ENCODE measurements at places on chromosomes 16 and 17. TPM values are rescaled to one million over a fixed set of nuclear protein-coding genes. Genes with fewer than 3 reads are reported as not detected.

GRCh38 chr16:9135797-9136196 lies 44.4 kb downstream of the HAPSTR1 start:
- no peak overlapping the region for H3K4me3 ChIP-seq
- H3K27ac ChIP-seq, result no peak overlapping the region
- no peaks in the 10 kb centered on the region for H3K27me3 ChIP-seq
- H3K36me3 ChIP-seq, result no peaks in the 10 kb centered on the region

GRCh38 chr16:31080035-31080629 lies 5.9 kb downstream of the ZNF646 start:
- H3K27me3 ChIP-seq, result no peaks in the 10 kb centered on the region
- H3K4me1 ChIP-seq, result peaks cover 7% of the 10 kb centered on the region
- H3K27ac ChIP-seq, result no peak overlapping the region
- H3K4me3 ChIP-seq, result no peak overlapping the region

ITGAD gene
- not detected for total RNA-seq

PRSS21 gene
- not detected for total RNA-seq

DNA sequence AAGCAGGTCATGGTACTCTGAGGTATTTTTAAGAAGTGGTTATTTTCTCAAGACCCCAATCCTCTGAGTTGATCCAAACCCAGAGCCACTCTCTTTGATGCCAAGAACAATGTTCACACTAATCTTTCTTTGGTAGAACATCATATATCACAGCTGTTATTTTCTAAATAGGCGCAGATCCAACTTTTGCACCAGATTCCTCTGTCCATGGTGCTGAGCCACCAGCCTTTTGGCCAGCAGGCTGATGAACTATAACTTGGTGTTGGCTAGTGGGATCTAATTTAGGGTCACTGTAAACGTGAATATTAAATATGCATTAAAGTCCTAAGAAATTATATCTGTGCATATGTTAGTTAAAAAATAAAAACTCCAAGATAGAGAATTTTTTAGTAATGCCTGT lies 7.0 kb upstream of the ZKSCAN2 start:
- no peaks in the 10 kb centered on the region for H3K4me1 ChIP-seq
- peaks cover 2% of the 10 kb centered on the region for H3K36me3 ChIP-seq
- DNase-seq, result no peak

DNAAF8 gene
- 1.7 TPM for total RNA-seq

SLFN12 gene
- total RNA-seq, result 8.5 TPM

- peak overlapping the region; percentile 56 for H3K27ac ChIP-seq
- H3K4me1 ChIP-seq, result no peaks in the 10 kb centered on the region
- H3K36me3 ChIP-seq, result peaks cover 83% of the 10 kb centered on the region
- no peak overlapping the region for H3K4me3 ChIP-seq
Measured at GRCh38 chr17:44077595-44077909, 7.0 kb downstream of the G6PC3 start.

DNA sequence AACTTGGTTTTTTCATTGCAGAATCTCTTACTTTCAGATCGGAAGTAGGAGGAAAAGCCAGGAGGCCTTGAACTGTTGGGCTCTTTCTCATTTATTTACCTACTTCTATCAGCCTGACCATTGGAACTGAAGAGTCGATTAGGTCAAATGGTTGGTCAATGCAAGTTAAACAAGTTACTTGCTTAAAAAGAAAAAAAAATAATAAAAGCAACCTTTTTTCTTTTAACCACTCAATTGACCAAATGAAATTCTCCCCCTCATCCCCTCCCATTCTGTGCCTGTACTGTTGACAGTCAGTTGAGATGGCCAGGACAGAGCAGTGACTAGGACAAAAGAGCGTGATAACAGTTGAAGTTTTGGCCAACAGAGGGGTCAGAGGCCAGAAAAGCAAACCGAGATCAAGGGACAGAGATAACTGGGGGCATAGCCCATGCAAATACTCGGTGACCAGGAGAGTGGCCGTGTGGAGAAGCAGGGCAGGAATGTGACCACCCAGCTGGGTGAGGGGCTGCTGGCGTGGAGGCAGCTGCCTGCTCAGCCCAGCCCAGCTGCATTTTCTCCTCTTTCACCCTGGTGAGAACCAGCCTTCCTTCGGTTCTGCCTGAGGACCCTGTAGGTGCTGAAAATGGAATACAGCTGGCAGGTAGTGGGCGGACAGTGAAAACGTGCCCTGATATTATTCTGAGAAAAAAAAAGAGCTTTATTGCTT lies 72.2 kb downstream of the HS3ST3B1 start:
- H3K27me3 ChIP-seq, result no peaks in the 10 kb centered on the region
- H3K36me3 ChIP-seq, result no peaks in the 10 kb centered on the region
- H3K4me1 ChIP-seq, result no peaks in the 10 kb centered on the region
- no peak overlapping the region for H3K27ac ChIP-seq
- DNase-seq, result no peak

GRCh38 chr17:77959126-77959925 lies 823 bp downstream of the TNRC6C start:
- H3K4me3 ChIP-seq, result peak overlapping the region; percentile 74
- H3K4me1 ChIP-seq, result peaks cover 35% of the 10 kb centered on the region
- H3K36me3 ChIP-seq, result no peaks in the 10 kb centered on the region

MSLN gene
- 0.50 TPM for total RNA-seq

DNA sequence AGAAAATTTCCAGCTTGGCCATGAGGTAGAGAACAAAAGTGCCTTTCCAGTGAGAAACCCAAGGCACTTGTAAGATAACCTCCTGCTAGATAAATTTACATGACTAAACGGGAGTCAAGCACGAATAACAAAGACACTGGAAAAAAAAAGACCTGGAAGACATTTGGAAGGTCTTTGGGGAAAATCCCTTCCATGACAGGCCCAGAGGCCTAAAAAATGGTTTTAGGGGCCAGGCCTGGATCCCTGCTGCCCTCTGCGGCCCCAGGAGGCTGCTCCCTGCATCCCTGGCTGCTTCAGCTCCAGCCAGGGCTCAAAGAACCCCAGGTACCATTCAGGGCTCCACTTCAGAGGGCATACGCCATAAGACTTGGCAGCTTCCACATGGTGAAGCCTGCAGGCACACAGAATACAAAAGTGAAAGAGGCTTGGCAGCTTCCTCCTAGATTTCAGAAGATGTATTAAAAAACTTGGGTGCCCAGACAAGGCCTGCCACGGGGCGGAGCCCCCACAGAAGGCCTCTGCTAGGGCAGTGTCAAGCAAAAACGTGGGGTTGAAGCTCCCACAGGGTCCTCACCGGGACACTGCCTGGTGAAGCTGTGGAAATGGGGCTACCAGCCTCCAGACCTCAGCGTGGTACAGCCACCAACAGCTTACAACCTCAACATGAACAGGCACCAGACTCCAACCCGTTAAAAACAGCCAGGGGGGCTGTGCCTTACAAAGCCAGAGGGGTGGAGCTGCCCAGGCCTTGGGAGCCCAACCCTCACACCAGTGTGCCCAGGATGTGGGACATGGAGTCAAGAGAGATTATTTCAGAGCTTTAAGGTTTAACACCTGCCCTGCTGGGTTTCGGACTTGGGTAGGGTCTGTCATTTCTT lies 77.1 kb downstream of the SDK2 start:
- peak; percentile 17 for DNase-seq
- no peak overlapping the region for H3K27ac ChIP-seq
- no peaks in the 10 kb centered on the region for H3K4me1 ChIP-seq

GAST gene
- total RNA-seq, result not detected

RDM1 gene
- not detected for total RNA-seq

ACACA gene
- 15.0 TPM for total RNA-seq

GRCh38 chr16:64907844-64908243 lies 214.0 kb downstream of the CDH11 start:
- DNase-seq, result peak; percentile 27
- no peaks in the 10 kb centered on the region for H3K27me3 ChIP-seq
- H3K36me3 ChIP-seq, result no peaks in the 10 kb centered on the region

- no peaks in the 10 kb centered on the region for H3K4me1 ChIP-seq
- no peak for DNase-seq
- no peak overlapping the region for H3K27ac ChIP-seq
- H3K4me3 ChIP-seq, result no peak overlapping the region
Measured at GRCh38 chr17:4870855-4871254, 28.5 kb upstream of the C17orf107 start.

HSF4 gene
- 32.8 TPM for total RNA-seq

- no peak overlapping the region for H3K27ac ChIP-seq
- H3K4me1 ChIP-seq, result peaks cover 8% of the 10 kb centered on the region
- no peaks in the 10 kb centered on the region for H3K36me3 ChIP-seq
- no peak overlapping the region for H3K4me3 ChIP-seq
Measured at GRCh38 chr16:24834459-24835335, 11.1 kb upstream of the SLC5A11 start.

TSNAXIP1 gene
- not detected for total RNA-seq

- H3K4me3 ChIP-seq, result no peak overlapping the region
- peaks cover 14% of the 10 kb centered on the region for H3K4me1 ChIP-seq
- no peak for DNase-seq
- no peaks in the 10 kb centered on the region for H3K36me3 ChIP-seq
- H3K27ac ChIP-seq, result no peak overlapping the region
- H3K27me3 ChIP-seq, result peaks cover 3% of the 10 kb centered on the region
Measured at GRCh38 chr16:87047221-87048037, 269.8 kb downstream of the C16orf95 start.

DNA sequence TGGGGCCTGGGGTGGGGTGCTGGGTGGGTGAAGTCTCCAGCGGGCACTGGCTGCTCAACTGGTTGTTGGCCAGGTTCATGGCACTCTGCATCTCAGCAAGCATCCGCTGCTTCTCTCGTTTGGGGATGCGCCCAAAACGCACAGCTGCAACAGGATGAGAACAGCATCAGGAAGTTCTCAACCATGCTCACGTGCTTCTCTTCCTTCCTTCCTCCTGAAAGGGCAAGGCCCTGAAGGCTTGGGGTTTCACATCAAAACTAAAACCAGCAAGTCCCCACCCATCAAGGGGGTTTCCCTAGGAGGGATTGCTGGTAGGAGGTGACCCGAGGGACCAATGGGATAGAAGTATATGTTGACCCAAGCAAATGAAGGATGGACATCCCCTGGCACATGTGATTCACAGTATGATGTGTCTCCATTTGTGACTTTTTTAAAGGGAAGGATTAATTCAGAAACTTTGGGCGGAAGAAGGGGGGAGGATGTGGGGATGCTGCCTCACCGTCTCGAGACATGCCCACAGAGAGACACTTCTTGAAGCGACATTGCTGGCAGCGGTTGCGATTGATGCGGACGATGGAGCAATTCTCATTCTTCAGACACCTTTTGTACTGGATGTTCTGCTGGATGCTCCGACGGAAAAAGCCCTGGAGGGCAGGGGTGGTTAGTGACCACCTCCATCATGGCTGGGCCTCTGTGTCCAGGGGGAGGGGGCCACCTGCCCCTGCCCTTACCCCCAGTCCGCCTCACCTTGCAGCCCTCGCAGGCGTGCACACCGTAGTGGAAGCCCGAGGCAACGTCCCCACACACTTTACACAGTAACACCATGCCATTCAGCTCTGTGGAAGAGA lies 4.2 kb downstream of the NR1D1 start:
- DNase-seq, result peak; percentile 67
- H3K27ac ChIP-seq, result peak overlapping the region; percentile 93
- no peak overlapping the region for H3K4me3 ChIP-seq
- peaks cover 63% of the 10 kb centered on the region for H3K36me3 ChIP-seq
- no peaks in the 10 kb centered on the region for H3K27me3 ChIP-seq

DNA sequence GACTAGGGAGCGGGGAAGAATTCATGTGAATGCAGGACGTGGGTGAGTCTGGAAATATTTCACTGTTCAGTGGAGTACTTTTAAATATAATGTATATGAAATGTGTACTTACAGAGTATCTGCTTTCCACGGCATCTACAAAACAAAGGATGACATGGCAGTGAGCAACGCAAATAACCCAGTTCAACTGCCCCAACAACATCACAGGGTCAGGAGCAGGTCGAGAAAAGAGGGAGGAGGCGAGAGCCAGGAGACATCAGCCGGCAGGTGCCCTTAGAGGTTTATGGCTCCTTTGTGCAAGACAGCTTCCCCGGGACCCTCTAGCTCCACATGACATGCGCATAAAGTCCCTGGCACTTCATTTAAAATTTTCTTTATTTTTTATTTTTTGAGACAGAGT lies 61.1 kb downstream of the PECAM1 start:
- H3K4me3 ChIP-seq, result no peak overlapping the region
- H3K27ac ChIP-seq, result peak overlapping the region; percentile 91
- peaks cover 84% of the 10 kb centered on the region for H3K4me1 ChIP-seq
- no peaks in the 10 kb centered on the region for H3K27me3 ChIP-seq

DNA sequence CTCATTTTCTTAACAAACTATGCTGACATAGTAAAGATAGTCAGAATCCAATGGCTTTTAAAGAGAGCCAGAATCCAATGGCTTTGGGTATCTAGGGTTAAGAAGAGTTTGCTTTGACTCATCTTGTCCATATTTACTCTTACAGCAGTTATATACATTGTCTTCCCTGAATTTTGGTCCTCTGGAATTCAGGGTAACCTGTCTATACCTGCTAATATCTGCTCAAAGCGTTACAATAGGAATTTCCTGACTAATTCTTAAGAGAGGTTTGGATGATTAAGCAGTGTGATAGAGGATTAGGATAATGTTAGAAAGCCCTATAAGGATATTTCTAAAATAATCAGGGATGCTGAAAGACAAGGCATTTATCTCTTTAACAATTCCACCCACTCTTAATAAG lies 2.0 kb upstream of the CDH8 start:
- DNase-seq, result no peak
- no peak overlapping the region for H3K27ac ChIP-seq
- no peaks in the 10 kb centered on the region for H3K36me3 ChIP-seq
- H3K4me1 ChIP-seq, result peaks cover 9% of the 10 kb centered on the region
- no peak overlapping the region for H3K4me3 ChIP-seq

DNA sequence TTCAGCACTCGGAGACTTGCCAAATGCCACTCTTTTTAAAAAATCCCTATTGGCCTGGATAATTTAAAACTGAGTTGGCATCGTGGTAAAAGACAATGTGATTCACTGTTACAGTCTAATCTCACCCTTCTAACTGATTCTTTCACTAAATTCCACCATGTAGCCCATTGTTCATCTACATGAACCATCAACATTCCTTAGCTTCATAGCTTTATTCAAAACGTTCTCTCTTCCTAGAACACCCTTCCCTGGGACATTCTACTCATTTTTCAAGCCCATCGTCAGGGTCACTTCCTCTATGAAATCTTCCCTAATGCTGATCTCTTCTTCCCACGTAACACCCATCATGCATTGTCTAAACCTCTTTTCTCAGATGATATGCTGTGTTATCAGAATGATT lies 15.7 kb upstream of the SHISA9 start:
- no peak overlapping the region for H3K27ac ChIP-seq
- H3K27me3 ChIP-seq, result no peaks in the 10 kb centered on the region
- no peaks in the 10 kb centered on the region for H3K4me1 ChIP-seq
- no peak overlapping the region for H3K4me3 ChIP-seq
- no peaks in the 10 kb centered on the region for H3K36me3 ChIP-seq

DNA sequence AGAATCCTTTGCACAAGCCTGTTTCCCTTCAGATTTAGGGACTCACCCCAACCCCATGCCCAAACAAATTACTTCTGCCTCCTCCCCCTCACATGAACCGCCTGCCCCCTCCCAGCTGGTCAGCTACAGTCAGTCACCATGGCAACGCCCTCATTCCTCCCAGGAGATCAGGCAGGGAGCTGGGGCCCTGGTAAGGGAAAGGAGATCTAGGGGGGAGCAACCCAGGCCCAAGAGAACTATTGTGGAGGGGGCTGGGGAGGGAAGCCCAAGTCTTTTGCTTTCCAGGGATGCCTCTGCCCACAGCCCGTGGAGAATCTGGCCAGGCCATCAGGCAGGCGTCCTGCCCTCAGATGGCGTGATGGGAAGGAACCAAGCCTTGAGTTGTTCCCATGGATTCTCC lies 2.8 kb downstream of the FAM171A2 start:
- H3K27me3 ChIP-seq, result no peaks in the 10 kb centered on the region
- H3K27ac ChIP-seq, result no peak overlapping the region
- no peak overlapping the region for H3K4me3 ChIP-seq
- no peaks in the 10 kb centered on the region for H3K36me3 ChIP-seq
- no peak for DNase-seq
- peaks cover 12% of the 10 kb centered on the region for H3K4me1 ChIP-seq

- H3K36me3 ChIP-seq, result no peaks in the 10 kb centered on the region
- DNase-seq, result no peak
- H3K4me1 ChIP-seq, result peaks cover 25% of the 10 kb centered on the region
- H3K4me3 ChIP-seq, result no peak overlapping the region
- no peak overlapping the region for H3K27ac ChIP-seq
Measured at GRCh38 chr17:64115043-64115698, 14.8 kb downstream of the ERN1 start.

Data from heart left ventricle (tissue), 16 donors.